ENCODE measurements at places on chromosomes 4 and X.

GRCh38 chrX:109943740-109944092, 59.2 kb upstream of the TMEM164 start:
- DNase-seq, result no peak

- DNase-seq, result no peak
Observed at GRCh38 chr4:147891476-147892115, 159.7 kb downstream of the ARHGAP10 start.

GRCh38 chr4:110516106-110516922, 40.4 kb downstream of the ENPEP start:
- peak; percentile 82 for DNase-seq

GRCh38 chr4:112861691-112862674, 187.5 kb upstream of the ANK2 start:
- DNase-seq, result no peak

DNA sequence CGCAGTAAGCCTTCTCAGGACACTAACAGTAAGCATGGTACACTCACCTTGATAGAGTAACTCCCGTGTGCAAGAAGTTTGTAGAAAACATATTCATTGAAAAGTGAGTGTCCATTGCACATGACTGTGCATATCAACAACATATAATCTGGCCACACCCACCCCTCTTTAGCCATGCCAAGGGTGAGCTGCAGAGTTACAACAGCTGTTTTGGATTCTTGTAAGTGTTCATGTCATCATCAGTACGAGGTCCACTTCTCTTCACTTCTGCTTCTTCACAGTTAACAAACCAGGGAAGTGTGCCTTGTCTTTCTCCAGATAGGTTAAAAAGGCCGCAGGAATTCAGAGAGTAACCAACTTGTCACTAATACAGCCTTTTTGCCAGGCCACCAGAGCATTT, 116.6 kb downstream of the IRF2 start:
- no peak for DNase-seq

DNA sequence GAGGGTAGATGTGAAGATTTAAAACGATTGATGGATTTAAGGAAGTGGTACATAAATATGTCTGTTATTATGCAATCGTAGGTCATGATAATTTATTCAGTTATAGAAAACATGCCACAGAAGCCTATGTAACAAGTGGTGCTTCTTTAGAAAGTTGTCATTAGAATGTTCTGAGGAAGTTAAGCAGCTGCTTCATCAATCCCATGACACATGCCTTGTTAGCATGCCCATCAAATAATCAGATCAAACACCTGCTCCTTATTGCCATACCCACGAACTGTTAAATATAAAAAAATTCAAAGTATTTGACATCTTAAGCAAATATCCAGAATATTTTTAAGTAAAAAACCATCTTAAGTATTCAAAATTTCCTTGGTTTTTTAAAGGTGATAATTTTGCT, 76.4 kb upstream of the MYOZ2 start:
- no peak for DNase-seq

DNA sequence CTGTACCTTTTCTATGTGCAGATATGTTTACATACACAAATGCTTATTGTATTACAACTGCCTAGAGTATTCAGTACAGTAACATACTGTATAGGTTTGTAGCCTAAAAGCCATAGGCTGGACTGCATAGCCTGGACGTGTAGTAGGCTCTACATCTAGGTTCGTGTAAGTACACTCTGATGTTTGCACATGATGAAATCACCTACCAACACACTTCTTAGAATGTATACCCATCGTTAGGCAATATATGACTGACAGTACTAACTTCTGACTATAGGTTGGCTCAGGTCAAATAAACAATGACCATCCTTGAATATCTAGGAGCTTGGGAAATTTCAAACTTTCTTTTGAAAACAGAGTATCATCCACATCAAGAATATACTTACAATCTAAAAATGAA, 139.0 kb downstream of the CORIN start:
- DNase-seq, result no peak

DNA sequence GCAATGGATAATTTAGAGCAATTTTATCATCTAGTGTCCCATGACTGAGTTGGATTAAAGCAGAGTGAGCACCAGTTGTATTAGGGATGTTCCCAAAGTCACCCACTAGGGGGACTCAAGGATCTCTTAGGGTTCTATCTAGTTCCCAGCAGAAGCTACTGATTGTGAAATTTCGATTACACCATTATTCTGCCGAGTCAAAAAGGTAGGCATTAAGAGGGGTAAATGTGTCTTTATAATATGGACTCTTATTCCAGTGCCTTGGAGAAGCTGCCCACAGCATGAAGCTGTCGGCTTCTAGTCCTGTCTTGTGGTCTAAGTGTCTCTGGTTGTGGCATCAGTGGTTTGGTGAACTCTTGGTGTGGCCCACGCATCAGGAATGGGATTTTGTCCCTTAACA, 53.3 kb downstream of the RGS12 start:
- no peak for DNase-seq

DNA sequence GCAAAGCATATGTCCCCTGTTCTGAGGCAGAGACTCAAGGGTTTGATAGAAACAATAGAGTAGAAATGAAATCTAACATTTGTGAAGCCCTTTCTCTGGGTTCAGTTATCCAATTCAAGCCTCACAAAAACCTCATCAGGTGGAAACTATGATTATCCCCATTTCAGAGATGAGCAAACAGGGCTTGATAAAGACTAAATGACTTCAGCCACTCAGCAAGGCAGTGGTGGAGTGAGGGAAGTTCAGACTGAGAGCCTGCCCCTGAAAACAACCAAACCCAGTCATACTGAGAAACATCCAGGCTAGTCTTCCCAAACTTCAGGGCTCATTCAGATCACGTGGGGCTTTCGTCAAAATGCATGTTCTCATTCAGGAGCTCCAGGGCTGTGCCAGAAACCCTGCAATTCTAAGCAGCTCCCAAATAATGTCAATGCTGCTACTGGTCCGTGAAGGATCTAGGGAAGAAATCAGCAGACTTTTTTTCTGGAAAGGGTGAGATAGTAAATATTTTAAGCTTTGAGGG, 109.6 kb upstream of the KIT start:
- no peak for DNase-seq

- no peak for DNase-seq
Observed at GRCh38 chr4:111837761-111838160, 307.5 kb upstream of the FAM241A start.
